ENCODE measurements at places on chromosomes 16 and 17.

GRCh38 chr16:84055801-84056634, 13.4 kb upstream of the SLC38A8 start:
- no peak for DNase-seq

DNA sequence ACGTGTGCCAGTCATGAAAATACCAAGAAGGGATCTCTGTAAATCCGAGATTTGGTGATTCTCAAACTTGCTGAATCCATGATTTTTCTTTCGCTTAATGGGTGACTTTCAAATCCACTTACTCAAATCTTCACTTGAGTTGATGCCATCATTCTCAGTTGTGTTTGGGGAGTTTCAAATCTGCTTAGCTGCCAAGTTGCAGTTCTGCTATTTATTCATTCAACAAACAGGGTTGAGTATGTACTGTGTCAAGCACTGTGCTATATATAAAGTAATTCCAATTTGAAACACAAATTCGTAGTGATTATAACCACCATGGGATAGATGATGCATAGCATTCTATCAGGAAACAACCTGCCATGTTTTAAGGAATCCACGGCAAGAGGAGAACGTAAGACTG, 394.3 kb downstream of the CDH13 start:
- no peak for DNase-seq

DNA sequence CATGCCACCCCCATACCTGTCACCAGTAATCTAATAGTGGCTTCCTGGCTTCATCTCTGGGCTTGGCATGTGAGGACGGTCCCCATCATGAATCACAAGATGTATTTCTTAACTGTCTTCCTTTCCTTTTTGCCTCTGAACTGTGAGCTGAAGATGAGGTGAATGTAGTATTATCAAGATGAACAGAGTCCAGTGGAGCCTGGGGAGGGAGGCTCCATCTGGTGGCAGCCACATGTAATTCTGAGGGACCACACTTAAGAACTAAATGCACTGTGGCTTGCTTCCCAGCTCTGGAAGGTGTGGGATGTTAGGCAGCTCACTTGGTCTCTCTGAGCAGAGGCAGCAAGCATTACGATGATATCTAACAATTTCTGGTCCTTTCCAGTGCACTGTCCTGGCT, 354.9 kb upstream of the ASIC2 start:
- no peak for DNase-seq

DNA sequence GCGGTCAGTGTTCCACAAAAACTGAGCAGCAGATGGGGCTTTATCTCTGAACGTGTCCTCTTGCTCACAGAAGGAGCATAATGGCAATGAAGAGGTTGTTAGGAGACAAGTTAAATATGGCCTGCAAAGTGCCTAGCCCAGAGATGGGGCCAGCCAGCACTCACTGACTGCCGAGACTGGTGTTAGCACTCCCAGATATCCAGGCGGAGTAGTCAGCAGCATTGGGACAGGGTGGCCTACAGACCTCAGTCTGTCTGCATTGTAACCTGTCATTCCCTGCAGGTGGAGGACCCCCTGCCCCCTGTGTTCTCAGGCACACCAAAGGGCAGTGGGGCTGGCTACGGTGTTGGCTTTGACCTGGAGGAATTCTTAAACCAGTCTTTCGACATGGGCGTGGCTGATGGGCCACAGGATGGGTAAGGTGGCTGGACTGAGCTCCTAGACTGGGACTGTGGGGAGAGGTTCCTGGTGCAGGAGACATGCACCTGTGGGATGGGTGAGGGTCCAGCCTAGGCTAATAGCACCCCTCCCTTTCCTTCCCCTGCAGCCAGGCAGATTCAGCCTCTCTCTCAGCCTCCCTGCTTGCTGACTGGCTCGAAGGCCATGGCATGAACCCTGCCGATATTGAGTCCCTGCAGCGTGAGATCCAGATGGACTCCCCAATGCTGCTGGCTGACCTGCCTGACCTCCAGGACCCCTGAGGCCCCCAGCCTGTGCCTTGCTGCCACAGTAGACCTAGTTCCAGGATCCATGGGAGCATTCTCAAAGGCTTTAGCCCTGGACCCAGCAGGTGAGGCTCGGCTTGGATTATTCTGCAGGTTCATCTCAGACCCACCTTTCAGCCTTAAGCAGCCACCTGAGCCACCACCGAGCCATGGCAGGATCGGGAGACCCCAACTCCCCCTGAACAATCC, 4.2 kb downstream of the MFAP4 start:
- DNase-seq = no peak

DNA sequence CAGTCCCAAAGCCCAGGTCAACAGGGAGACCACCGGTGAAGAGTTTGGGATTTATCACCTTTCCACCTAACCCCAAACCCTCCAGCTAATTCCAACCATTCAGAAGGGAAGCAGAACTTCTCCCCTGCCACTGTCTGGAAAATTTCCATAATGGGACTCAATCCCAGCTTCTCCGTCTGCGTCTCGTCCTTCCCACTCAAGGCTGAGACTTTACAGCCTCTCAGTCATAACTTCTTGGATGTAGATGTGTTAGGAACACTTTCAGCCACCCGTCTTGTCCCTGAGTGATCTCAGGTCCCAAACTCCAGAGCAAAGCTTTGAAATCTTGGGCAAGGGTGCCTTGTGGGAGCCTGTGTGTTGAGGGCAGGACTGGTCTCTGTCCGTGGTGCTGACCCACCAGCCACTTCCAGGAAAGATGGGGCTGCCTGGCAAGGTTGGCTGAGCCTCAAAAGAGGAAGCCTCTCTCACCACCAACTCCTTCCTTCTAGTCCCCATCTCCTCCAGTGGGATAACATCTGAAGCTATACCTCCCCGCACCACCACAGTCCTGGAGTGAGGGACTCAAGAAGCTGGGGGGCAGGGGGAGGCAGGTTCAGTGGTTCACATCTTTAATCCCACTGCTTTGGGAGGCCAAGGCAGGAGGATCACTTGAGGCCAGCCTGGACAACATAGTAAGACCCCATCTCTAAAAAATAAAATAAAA, 9.3 kb downstream of the GAS2L2 start:
- peak; percentile 30 for DNase-seq

DNA sequence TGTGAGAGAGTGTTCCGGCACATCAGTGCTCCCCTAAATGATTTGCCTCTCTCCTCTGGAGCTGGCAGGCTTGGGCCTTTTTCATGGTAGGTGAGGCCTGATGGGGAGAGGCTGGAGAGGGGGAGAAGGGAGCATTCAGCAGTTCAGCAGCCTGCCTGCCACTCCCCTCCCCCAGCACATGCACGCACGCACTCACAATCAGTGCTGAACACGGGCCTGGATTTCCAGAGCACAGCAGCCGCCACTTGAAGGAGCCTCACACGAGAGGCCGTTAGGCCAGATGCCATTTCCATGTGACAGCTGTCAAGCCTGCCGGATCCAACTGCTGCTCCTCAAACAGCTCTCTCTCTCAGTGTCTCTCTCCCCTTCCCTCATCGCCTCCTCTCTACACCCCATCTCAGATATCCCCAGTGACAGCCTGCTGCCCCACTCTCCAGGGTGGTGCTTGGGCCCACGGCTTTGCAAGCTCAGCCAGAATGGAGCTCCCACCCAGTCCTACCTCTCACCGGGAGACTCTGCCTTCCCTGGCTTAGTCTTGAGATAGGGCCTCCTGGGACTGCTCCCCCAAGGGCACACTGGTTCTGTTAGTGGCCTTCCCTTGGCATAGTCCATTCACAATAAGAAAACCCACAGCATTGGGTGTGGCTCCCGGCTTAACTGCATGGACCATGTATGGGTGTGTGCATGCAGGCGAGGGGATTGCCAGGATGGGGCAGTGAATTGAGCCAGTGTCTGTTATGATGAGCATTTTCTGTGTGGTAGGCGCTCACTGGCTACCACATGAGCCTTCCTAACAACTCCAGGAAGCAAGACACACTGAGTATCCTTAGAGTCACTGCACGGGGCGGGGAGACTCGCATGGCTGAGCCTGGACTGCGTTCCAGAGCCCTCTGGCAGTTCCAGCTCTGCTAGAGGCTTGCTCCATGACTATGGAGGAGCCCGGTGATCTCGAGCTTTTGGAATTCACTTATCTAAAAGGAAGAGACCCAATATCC, 226.2 kb downstream of the CCDC182 start:
- no peak for DNase-seq

- no peak for DNase-seq
These were observed 110.1 kb downstream of the IRX3 start for GRCh38 chr16:54176376-54176901.

- peak; percentile 22 for DNase-seq
These were observed 324.7 kb downstream of the SEC14L1 start for GRCh38 chr17:77465358-77466041.

- DNase-seq = no peak
These were observed 1.1 kb upstream of the DRC7 start for GRCh38 chr16:57693550-57693949.

- no peak for DNase-seq
These were observed 2.3 kb downstream of the PITPNA start for GRCh38 chr17:1560101-1560857.

DNA sequence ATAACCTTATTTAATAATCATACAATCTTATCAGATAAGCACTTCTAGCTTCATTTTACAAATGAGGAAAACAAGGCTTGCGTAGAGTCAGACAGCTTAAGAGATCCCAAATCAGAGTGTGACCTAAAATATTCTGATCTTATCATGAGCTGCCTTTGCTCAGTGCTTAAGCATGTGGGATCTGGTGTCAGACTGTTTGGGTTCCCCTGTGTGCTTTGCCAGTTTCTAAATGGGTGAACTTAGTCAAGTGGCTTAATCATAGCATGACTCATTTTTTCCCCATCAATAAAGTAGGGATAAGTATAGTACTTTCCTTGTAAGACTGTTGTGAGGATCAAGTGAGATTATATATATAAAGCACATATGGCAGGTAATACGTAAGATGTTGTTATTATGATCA, 612.6 kb upstream of the C16orf82 start:
- no peak for DNase-seq

DNA sequence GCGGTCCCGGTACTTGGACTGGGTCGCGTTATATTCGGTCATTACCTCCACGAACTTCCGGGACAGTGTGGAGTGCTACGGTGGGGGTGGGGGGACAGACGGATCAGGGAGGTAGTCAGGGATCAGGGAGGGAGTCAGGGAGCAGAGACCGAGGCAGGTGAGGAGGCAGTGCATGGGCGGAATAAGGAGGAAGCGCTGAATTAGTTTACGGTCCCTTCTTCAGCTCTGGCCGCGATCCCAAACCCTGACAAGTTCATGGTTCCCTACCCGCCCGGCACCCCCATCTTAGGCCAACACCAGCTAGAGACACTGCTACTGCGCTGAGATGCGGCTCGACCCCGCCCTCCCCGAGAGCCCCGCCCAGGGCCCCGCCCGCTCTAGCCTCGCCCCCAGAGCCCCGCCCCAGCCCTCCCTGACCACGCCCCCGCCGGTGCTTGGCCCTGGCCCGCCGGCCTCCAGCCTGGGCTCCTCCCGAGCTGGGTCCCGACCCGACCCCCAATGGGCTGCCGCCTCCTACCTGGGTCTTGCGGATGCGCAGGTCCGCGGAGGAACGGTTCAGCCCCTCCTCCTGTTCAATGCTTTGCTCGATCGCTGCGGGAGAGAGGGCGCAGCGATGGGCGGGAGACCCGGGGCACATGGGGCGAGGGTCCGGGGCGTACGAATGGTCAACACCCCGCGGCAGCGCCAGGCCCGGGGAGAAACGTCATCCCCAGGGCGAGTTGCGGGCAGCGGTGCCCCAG, 12.1 kb downstream of the HSD3B7 start:
- DNase-seq = peak; percentile 71

DNA sequence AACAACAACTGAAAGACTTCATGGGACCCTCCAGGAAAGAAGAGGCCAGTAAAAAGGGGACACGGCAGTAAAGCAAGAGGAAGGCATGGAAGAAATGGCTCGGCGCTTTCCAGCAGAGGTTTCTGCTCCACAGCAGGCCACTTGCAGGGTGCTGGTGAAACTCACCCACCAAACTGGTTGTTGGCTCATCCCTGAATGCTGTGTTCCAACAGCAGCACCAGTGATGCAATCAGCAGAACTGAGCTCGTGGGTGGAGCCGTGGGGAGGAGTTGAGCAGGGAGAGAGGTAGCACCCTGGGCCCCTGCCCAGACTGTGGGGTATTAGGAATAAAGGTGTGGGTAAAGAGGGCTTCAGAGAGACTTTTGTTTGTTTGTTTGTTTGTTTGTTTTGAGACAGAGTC, 62.8 kb upstream of the ADCY9 start:
- DNase-seq = no peak

GRCh38 chr17:73089322-73090317, 2.9 kb downstream of the SLC39A11 start:
- no peak for DNase-seq

DNA sequence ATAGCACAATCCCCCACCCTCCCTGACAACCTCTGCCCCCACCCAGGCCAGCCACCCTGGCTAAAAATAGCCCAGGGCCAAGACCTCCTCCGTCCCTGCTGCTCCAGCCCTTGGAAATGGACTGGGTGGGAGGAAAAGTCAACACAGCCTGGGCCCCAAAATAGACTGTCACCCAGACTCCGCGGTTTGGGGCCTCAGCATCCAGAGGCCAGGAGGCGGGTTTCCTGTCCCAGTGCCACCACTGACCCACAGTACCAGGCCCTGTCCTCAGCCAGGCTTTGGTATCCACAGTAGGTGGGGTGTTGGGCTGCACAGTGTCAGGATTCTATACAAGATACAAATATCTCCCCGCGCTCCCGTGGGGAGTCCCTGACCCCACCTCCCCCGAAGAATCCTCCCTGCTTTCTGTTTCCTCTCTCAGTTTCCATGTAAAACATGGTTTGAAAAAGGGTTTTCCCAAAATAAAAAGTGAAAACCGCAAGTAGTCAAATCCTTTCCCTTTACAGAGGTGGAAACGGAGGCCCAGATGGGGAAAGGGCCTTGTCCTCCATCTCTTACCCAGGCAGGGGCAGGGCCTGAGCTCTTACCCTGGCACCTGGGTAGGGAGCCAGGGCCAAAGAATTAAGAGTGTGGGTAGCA, 20.1 kb downstream of the CPNE2 start:
- no peak for DNase-seq

- no peak for DNase-seq
These were observed 20.7 kb upstream of the SIAH1 start for GRCh38 chr16:48405907-48406306.

DNA sequence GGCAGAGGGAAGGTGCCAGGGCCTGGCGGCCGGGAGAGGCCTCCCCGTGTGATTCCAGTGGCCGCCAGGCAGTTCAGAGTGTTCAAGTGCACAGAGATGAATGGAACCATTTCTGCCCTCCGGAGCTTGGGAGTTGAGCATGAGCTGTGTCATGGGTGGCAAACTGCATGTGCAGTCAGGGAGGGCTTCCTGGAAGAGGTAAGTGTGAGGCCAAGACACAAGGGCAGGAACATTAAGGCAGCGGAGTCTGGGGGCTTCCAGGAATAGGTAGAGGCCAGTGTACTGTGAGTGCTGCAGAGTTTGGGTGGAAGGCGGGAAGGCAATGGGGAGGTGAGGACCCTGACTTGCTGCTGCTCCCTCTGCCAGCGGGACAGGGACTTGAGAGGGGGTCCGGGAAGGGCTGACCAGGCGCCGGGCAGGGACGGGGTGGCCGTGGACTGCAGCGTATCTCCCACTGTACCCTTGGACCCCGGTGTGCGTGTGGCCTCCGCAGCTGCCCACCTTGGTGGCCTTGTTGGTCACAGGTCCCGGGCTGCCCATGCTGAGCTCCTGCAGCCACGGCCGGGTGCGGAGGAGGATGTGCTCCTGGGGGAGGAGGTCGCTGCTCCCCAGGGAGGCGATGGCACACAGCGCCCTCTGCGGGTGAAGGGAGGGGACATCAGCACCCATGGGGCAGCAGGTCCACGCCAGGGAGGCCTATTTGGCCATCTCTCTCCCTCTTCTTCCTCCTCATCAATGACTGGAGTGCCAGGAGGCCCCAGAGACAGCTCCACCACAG, 7.5 kb upstream of the CEP131 start:
- peak; percentile 26 for DNase-seq

Measured in NCI-H460 (cell line).